ENCODE measurements at places on chromosomes 5 and 9. TPM values are rescaled to one million over a fixed set of nuclear protein-coding genes. Genes with fewer than 3 reads are reported as not detected.

C5orf58 gene
- total RNA-seq, result not detected

SHC3 gene
- total RNA-seq, result 2.9 TPM

GRCh38 chr5:56470007-56470406 lies 236.9 kb upstream of the ANKRD55 start:
- no peak overlapping the region for H3K27ac ChIP-seq
- H3K36me3 ChIP-seq, result peaks cover 8% of the 10 kb centered on the region
- no peak for DNase-seq
- H3K4me3 ChIP-seq, result no peak overlapping the region
- peaks cover 41% of the 10 kb centered on the region for H3K4me1 ChIP-seq
- no peaks in the 10 kb centered on the region for H3K27me3 ChIP-seq

- DNase-seq, result no peak
- no peak overlapping the region for H3K4me3 ChIP-seq
- H3K27ac ChIP-seq, result no peak overlapping the region
- H3K36me3 ChIP-seq, result no peaks in the 10 kb centered on the region
These were observed 31.5 kb downstream of the CLINT1 start for GRCh38 chr5:157827423-157827822.

DNA sequence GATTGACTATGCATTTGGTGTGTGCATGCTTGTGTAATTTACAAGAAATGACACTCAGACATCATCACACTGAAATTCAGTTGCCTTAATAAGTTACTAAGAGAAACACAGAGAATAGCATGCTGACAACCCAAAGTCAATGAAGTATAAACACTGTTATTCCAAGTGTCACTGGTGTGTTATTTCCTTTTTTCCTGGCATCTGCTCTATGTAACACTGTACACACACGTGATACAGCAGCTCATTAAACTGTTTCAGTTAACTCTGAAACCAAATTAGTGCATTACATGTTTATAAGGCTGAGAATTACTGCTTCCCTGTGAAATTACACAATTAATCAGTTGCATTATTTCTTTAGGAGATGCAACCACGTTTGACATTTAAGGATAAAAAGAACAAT lies 252.7 kb downstream of the EFNA5 start:
- H3K27me3 ChIP-seq, result no peaks in the 10 kb centered on the region
- DNase-seq, result no peak
- H3K4me1 ChIP-seq, result peaks cover 34% of the 10 kb centered on the region
- no peak overlapping the region for H3K27ac ChIP-seq
- H3K36me3 ChIP-seq, result peaks cover 3% of the 10 kb centered on the region

DNA sequence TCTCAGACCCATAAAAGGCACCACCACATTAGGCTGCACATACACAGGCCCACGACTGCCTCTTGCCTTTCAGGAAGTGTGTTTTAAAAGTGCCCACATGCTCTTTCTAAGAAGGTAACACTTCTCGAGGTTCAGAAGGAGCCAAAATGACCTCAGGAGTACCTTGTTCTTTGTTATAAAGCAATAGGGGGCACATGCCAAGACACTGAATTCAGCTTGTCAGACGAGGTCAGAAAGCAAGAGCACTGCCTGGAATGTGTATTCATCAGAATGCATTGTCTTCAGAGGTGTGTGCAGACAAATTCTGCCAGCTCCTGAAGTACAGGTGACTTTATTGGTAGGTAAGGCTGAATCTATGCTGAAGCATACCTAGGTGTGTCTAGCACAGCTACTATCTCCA lies 114.5 kb upstream of the IRX1 start:
- no peak overlapping the region for H3K27ac ChIP-seq
- H3K4me1 ChIP-seq, result no peaks in the 10 kb centered on the region
- no peak for DNase-seq
- H3K4me3 ChIP-seq, result no peak overlapping the region
- H3K36me3 ChIP-seq, result no peaks in the 10 kb centered on the region

- no peak overlapping the region for H3K4me3 ChIP-seq
- peaks cover 6% of the 10 kb centered on the region for H3K4me1 ChIP-seq
- peaks cover 27% of the 10 kb centered on the region for H3K36me3 ChIP-seq
- DNase-seq, result no peak
These were observed 16.2 kb upstream of the MAT2B start for GRCh38 chr5:163489055-163489744.

GRCh38 chr5:138489683-138490061 lies 24.4 kb downstream of the EGR1 start:
- peaks cover 13% of the 10 kb centered on the region for H3K27me3 ChIP-seq
- DNase-seq, result no peak
- no peak overlapping the region for H3K4me3 ChIP-seq
- peaks cover 36% of the 10 kb centered on the region for H3K4me1 ChIP-seq
- H3K27ac ChIP-seq, result no peak overlapping the region

GABRA6 gene
- not detected for total RNA-seq

DNA sequence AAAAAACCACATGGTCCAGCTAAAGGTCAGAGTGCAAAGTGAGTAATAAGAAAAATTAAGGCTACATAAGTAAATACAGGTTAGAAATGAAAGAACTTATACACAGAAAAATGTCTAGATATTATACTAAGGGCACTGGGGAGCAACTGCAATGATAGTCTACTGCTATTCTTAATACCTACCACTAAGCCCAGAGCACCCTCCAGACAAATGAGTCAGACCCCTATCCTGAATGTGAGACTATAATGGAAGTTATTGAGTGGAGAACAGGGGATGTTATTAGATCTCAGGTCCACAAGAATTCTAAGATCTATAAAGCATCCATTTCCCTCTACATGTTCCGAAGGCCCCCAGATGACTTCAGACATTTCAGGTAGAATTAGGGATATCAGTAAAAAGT lies 438.3 kb downstream of the PRELID2 start:
- no peaks in the 10 kb centered on the region for H3K27me3 ChIP-seq
- no peaks in the 10 kb centered on the region for H3K36me3 ChIP-seq
- H3K27ac ChIP-seq, result no peak overlapping the region
- H3K4me3 ChIP-seq, result no peak overlapping the region
- DNase-seq, result no peak

DNA sequence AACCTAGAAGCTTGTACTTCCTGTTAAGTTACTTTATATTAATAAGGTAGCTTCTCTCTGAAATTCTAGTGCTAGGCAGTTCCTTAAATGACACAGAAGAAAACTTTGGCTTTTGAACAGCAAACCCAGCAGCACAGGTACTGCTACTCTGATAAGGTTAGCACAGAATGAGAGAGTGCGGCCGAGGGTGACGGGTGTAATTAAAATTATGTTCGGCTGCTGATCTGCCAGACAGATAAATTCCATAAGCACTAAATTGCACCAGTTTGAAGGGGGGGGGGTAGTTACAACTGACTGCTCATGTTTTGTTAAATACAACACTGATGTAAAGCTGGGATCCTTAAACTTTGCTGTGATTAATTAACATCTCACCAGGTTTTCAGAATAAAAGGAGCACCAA lies 475.1 kb downstream of the SPOCK1 start:
- no peak overlapping the region for H3K4me3 ChIP-seq
- H3K4me1 ChIP-seq, result peaks cover 5% of the 10 kb centered on the region
- peaks cover 33% of the 10 kb centered on the region for H3K27me3 ChIP-seq
- DNase-seq, result no peak
- no peaks in the 10 kb centered on the region for H3K36me3 ChIP-seq

All from mesothelial cell of epicardium (in vitro differentiated cells).